Head of caudate nucleus (tissue), 42 donors: ENCODE measurements at places on chromosomes 11 and 22.

DNA sequence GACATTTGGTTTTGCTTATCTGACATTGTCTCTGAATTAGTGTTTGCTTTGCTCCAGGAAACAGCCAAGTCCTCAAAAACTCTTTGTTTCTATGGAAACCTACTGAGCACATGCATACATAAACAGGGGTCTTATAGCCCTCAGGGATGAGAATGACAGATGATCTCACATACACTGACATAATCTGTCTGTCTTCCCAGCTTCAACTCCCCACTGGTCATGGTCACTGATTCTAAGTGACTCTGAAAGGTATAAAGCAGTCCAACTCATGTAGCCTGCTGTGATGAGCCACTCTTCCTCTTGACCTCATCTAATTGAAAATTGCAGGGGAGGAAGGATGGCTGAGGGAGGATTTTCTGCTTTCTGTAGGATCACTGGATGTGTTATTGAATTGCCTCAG, 12.6 kb downstream of the ZNF143 start:
- DNase-seq = no peak

- DNase-seq = no peak
Observed at GRCh38 chr11:134545521-134545920, 133.5 kb upstream of the B3GAT1 start.

- DNase-seq = no peak
Observed at GRCh38 chr22:41565403-41566054, 4.7 kb downstream of the CSDC2 start.

- DNase-seq = no peak
Observed at GRCh38 chr22:44540756-44541670, 43.0 kb upstream of the RTL6 start.

- DNase-seq = no peak
Observed at GRCh38 chr11:67309166-67309565, 5.8 kb downstream of the SSH3 start.

GRCh38 chr11:113065330-113065729, 104.1 kb downstream of the NCAM1 start:
- no peak for DNase-seq

DNA sequence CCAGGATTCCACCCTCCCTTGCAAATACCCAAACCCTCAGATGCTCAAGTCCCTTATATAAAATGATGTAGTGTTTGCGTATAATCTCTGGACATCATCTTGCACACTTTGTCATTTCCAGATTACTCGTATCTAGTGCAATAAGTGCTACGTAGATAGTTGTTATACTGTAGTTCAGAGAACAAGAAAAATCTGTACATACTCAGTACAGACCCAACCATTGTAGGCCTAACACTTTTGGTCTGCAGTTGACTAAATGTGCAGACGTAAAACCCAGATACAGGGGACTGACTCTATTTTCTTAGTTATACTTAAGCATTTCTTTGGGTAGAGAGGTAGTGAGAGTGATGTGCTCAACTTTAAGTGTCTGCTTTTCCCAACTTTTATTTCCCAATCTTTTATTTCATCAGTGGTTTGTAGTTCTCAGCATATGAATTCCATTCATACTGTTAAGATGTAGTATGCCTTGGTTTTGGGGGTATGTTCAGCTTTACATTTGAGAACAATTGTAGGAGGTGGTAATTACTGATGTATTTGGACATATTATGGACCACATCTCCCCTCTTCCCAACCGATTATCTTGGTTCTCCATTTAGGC, 43.9 kb downstream of the DDX6 start:
- DNase-seq = no peak

- no peak for DNase-seq
Observed at GRCh38 chr22:50136581-50137015, 33.9 kb upstream of the PANX2 start.

- no peak for DNase-seq
Observed at GRCh38 chr11:441418-442274, at the start of gene ANO9. TSS of gene ANO9 (minus strand) at chr11:442011. CDS start at chr11:441926, 85 bp downstream.

- DNase-seq = no peak
Observed at GRCh38 chr11:33263549-33263948, 6.4 kb downstream of the HIPK3 start.

GRCh38 chr11:64523456-64524157, 67.4 kb upstream of the SLC22A12 start:
- no peak for DNase-seq

- no peak for DNase-seq
Observed at GRCh38 chr11:130602641-130603334, 154.3 kb downstream of the ADAMTS15 start.

GRCh38 chr22:44538051-44538450, 40.0 kb upstream of the RTL6 start:
- DNase-seq = peak; percentile 39

DNA sequence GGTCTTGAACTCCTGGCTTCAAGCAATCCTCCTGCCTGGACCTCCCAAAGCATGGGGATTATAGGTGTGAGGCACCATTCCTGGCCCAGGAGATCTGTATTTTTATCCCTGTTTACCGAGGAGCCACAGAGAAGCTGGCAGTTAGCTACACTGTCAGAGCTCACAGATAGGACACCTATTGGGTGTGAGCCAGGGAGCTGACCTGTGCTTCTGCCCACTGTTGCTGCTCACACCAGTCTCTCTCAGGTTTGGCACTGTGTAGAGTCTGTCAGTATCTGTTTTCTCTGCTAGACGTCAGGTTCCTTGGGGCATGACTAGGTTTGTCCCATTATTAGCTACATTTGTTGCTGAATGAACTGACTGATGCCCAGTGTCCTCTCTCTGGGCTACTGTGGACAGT, 17.5 kb downstream of the PPP6R2 start:
- no peak for DNase-seq

- DNase-seq = no peak
Observed at GRCh38 chr11:116835042-116835772, 2.2 kb downstream of the APOA1 start.

DNA sequence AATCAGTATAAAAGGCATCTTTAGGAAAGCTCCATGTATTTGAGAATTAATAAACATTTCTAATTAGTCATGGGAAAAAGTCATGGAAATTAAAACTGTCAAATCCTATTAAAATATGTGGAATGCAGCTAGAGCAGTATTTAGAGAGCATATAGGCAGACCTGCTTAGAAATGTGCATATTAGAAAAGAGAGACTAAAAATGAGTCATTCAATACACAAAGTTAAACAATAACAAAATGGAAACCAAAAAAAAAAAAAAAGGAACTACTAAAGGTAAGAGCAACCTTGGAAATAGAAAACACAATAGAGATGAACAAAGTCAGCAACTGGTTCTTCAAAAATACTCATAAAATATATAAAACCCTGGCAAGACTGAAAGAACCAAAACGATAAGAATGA, 59.7 kb upstream of the RASSF10 start:
- DNase-seq = no peak

DNA sequence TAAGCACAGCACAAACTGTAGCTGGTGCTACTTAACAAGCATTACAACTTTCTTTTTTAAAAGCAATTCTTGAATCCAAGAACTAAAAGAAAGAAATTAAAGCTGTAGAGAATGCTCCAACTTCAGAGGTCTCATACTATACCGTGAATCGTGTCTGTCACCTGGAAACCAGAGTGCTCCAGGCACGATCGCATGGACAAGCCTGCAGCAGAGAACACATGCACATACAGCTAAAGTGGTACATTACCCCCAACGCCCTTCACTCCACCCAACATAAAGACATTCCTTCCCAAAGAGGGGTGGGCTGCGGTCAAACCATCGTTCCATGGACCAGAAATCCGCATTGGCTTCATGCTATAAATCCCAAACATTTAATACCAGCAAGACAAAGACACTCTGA, 31.5 kb downstream of the CHKA start:
- DNase-seq = no peak

GRCh38 chr11:72662036-72662435, 12.2 kb downstream of the PDE2A start:
- DNase-seq = no peak
